ENCODE measurements at places on chromosomes 3 and 15. TPM values are rescaled to one million over a fixed set of nuclear protein-coding genes. Genes with fewer than 3 reads are reported as not detected.

The CCR9 gene
- not detected for total RNA-seq

The SUSD5 gene
- 15.3 TPM for total RNA-seq

The GOLGA8S gene
- 0.55 TPM for total RNA-seq

The CACNA1D gene
- not detected for total RNA-seq

The RBPMS2 gene
- 7.6 TPM for total RNA-seq

The ECE2 gene
- total RNA-seq = not detected

The CFAP92 gene
- 0.62 TPM for total RNA-seq

The ACTRT3 gene
- total RNA-seq = 5.1 TPM

The SEC22A gene
- 20.9 TPM for total RNA-seq

The CDHR4 gene
- total RNA-seq = not detected

Measured in endothelial cell of umbilical vein (primary cell).